Smooth muscle cell of the pulmonary artery (primary cell): ENCODE measurements at places on chromosomes 1 and 21. TPM values are rescaled to one million over a fixed set of nuclear protein-coding genes. Genes with fewer than 3 reads are reported as not detected.

The KCTD3 gene
- 49.7 and 93.3 TPM in 2 replicates for total RNA-seq

The LCE1A gene
- not detected in 2 replicates for total RNA-seq

The ABCA4 gene
- total RNA-seq: 0.65 and 0.83 TPM in 2 replicates

The ANKRD35 gene
- total RNA-seq: 1.8 and 2.5 TPM in 2 replicates

The ANXA9 gene
- total RNA-seq: 0.20 TPM in 1 of 2 replicates, not detected in the other

The AMIGO1 gene
- total RNA-seq: 3.3 and 4.9 TPM in 2 replicates

The IFI44 gene
- 7.1 and 12.1 TPM in 2 replicates for total RNA-seq

The BSND gene
- total RNA-seq: not detected in 2 replicates

The OR2T2 gene
- total RNA-seq: not detected in 2 replicates

The RC3H1 gene
- total RNA-seq: 23.3 and 23.8 TPM in 2 replicates

The B3GALT2 gene
- total RNA-seq: 0.92 and 2.4 TPM in 2 replicates

The POLR3C gene
- total RNA-seq: 22.6 and 24.9 TPM in 2 replicates

The AMY1A gene
- not detected in 2 replicates for total RNA-seq

The OR14A16 gene
- not detected in 2 replicates for total RNA-seq

The SLC16A4 gene
- 45.7 and 53.7 TPM in 2 replicates for total RNA-seq

The MROH9 gene
- total RNA-seq: 0.07 and 0.39 TPM in 2 replicates

The LRRC53 gene
- not detected in 2 replicates for total RNA-seq

The PHTF1 gene
- 30.0 and 34.4 TPM in 2 replicates for total RNA-seq

The KANK4 gene
- 0.07 and 5.3 TPM in 2 replicates for total RNA-seq

The FMO3 gene
- 0.43 and 1.2 TPM in 2 replicates for total RNA-seq

The VHLL gene
- total RNA-seq: 0.13 and 0.92 TPM in 2 replicates

The DIPK1A gene
- 6.9 and 24.6 TPM in 2 replicates for total RNA-seq

The SLC44A5 gene
- 0.85 and 2.2 TPM in 2 replicates for total RNA-seq

The MYOG gene
- total RNA-seq: not detected in 2 replicates

The MANEAL gene
- 1.1 and 1.3 TPM in 2 replicates for total RNA-seq

The GBP6 gene
- not detected in 2 replicates for total RNA-seq

The NECTIN4 gene
- 0.07 and 0.13 TPM in 2 replicates for total RNA-seq

The TNFRSF25 gene
- total RNA-seq: 5.0 and 14.5 TPM in 2 replicates

The ITLN2 gene
- total RNA-seq: 0.52 and 0.69 TPM in 2 replicates

The CDK18 gene
- 6.4 and 11.1 TPM in 2 replicates for total RNA-seq

The DLGAP3 gene
- 0.07 TPM in 1 of 2 replicates, not detected in the other for total RNA-seq

The ZMYM4 gene
- total RNA-seq: 32.2 and 40.8 TPM in 2 replicates

The TSPAN1 gene
- total RNA-seq: 0.73 and 0.78 TPM in 2 replicates

The SYPL2 gene
- 0.56 and 0.91 TPM in 2 replicates for total RNA-seq

The RAB7B gene
- total RNA-seq: 2.4 and 6.5 TPM in 2 replicates

The CFAP107 gene
- total RNA-seq: not detected in 2 replicates

The C1orf167 gene
- 0.20 TPM in 2 replicates for total RNA-seq

The FCRL5 gene
- not detected in 2 replicates for total RNA-seq

The LTN1 gene
- 28.9 and 31.8 TPM in 2 replicates for total RNA-seq

The RNU1-2 gene
- total RNA-seq: under 0.01 TPM in 2 replicates

The MPZ gene
- total RNA-seq: 0.89 and 2.2 TPM in 2 replicates

The PCP4L1 gene
- total RNA-seq: 0.26 TPM in 1 of 2 replicates, not detected in the other

The NBPF12 gene
- 6.3 and 11.3 TPM in 2 replicates for total RNA-seq

The RPTN gene
- not detected in 2 replicates for total RNA-seq

The ALX3 gene
- total RNA-seq: not detected in 2 replicates

The TMPRSS2 gene
- total RNA-seq: not detected in 2 replicates

The SPATA1 gene
- total RNA-seq: 0.46 and 0.63 TPM in 2 replicates

The SYCP1 gene
- not detected in 2 replicates for total RNA-seq

The NIBAN1 gene
- 58.9 and 152 TPM in 2 replicates for total RNA-seq

The LCE3E gene
- not detected in 2 replicates for total RNA-seq

The GIPC2 gene
- total RNA-seq: 0.20 and 1.4 TPM in 2 replicates
